ENCODE measurements at places on chromosomes 4 and X. TPM values are rescaled to one million over a fixed set of nuclear protein-coding genes. Genes with fewer than 3 reads are reported as not detected.
A peak's percentile ranks its signal among the peaks of the same experiment; 100 is the strongest.

The KLHL8 gene
- 9.1 TPM for total RNA-seq

DNA sequence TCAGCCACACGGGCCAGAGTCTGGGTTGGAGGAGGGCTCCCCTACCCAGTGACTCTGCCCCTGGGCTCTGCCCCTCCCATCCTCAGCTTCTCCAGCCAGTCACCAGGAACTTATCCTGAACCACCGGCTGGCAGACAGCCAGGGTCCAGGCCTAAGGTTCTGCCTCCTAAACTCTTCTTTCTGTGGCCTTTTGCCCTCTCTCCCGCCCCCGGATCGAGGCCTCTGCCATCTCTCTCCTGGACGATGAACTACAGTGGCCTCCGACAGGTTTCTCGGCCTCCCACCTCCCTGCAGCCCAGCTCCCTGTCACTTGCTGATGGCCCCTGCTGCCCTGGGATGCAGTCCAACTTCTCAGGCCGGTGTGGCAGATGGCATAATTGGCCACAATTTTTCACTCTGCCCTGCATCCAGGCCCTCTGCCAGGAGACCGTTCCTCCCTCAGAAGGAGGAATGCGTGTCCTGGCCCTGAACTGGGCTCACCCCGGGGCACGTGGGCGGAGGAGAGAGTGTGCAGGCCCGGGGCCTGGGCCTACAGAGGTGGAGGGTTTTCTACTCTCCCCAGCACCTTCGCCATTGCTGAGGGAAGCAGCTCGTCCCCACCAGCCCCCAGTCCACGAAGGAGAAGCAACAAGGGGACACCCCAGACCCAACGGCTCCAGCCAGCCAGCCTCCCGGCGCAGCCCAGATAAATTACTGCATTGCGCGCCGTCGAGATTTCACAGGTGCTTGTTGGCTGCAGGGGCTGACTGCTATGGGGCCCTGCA lies 81.9 kb upstream of the LRPAP1 start:
- ATAC-seq, result no peak

GRCh38 chrX:45750639-45751038 lies 550.0 kb upstream of the DIPK2B start:
- ATAC-seq, result peak; percentile 69

GRCh38 chr4:150961566-150961965 lies 53.5 kb downstream of the LRBA start:
- ATAC-seq, result no peak
